ENCODE measurements at places on chromosomes 13 and 19.

DNA sequence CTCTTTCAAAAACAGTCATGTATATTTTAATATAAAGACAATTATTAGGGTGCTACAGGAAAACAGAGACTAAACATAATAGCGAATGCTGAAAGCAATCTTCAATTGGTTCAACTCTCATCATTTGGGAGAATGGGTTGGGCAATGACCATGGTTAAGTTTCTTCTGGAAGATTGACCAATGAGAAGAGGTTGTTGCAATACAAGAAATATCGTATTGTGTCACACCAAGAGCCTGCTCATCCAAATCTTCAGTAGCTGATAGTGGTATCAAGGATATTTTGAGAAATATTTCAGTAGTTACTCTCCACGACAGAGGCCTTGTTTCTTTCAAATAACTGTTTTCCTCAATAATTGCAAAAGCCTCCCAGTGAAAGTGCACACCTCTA, 83.0 kb upstream of the FNDC3A start:
- no peak for DNase-seq

GRCh38 chr13:41458187-41458760, 924 bp downstream of the RGCC start:
- no peak for DNase-seq

- no peak for DNase-seq
These were observed 11.6 kb upstream of the CLDN10 start for GRCh38 chr13:95540888-95541287.

DNA sequence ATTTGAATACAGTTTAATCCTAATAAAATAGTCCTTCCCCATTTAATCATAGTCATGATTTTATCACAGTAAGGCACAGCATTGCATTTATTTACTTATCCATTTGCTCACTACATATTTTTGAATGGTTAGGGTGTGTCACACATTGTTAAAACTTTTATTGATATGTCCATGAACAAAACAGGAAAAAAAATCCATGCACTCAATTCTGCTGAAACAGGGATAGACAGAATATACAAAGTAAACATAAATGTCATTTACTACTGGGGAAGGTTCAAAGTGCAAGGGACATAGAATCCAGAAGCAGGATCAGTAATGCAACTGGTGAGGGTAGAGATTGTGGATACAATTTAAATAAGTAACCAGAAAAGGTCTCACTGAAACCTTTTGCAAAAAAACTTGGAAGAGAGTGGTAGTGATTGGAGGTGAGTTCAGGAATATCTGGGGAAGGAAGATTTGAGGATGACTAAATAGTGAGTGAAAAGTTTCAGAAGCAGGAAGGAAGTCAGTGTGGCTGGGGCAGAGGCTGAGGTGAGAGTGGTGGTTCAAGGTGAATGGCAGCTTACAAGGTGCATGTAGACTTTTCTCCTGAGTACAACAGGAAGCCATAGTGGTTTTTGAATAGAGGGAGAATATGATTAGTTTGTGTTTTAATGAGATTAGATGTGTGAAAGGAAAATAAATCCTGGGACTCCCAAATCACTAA, 387.2 kb upstream of the ATXN8OS start:
- no peak for DNase-seq

DNA sequence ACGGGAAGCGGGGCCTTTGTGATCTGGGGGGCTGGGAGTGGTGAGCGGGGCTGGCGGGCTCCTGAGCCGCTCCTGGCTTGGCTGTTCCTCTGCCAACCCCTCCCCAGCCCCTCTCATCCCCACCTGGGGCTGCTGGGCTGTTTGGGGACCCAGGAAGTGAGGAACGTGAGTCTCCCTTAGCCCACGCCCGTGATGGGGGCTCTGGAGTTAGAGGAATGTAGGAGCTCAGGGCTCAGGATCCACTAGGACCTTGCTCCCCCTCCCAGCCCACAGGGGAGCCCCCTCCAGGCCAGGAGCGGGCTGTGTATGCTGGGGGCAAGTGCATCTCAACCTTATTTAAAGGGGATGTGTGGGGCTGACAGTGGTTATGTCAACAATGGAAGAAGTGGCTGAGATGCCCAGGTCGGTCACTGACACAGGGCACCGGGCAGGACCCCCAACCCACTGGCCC, 134.1 kb downstream of the URI1 start:
- DNase-seq, result no peak

GRCh38 chr19:28862238-28862637, 350.7 kb downstream of the UQCRFS1 start:
- DNase-seq, result no peak

- no peak for DNase-seq
These were observed 633 bp downstream of the SPHK2 start for GRCh38 chr19:48619692-48620585.

DNA sequence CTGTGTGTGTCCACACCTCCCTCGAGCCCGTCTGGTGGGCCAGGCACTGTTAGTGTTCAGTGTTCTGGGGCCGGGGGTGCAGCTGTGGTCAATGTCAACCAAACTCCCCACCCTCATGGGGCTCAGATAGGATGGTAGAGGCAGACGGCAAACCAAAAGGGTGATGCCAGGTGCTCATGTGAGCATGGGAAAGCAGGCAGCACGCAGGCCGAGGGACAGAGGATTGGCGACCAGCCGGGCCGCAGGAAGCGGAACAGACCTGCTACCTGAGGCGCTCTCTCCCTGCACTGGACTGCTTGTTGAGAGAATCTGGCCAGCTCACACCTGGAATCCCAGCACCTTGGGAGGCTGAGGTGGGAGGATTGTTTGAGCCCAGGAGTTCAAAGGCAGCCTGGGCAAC, 29.1 kb downstream of the DHX34 start:
- no peak for DNase-seq

- no peak for DNase-seq
These were observed 1546.2 kb downstream of the OLFM4 start for GRCh38 chr13:54574791-54575190.

DNA sequence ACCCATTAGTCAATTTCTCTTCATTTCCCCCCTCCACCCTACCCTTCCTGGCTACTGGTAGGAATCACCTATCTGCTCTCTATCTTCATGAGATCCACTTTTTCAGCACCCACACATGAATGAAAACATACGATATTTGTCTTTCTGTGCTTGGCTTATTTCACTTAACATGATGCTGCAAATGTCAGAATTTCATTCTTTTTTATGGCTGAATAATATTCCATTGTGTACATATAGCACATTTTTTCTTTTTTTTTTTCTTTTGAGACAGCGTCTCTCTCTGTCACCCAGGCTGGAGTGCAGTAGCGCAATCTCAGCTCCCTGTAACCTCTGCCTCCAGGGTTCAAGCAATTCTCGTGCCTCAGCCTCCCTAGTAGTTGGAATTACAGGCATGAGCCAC, 9.9 kb upstream of the CALM3 start:
- no peak for DNase-seq

DNA sequence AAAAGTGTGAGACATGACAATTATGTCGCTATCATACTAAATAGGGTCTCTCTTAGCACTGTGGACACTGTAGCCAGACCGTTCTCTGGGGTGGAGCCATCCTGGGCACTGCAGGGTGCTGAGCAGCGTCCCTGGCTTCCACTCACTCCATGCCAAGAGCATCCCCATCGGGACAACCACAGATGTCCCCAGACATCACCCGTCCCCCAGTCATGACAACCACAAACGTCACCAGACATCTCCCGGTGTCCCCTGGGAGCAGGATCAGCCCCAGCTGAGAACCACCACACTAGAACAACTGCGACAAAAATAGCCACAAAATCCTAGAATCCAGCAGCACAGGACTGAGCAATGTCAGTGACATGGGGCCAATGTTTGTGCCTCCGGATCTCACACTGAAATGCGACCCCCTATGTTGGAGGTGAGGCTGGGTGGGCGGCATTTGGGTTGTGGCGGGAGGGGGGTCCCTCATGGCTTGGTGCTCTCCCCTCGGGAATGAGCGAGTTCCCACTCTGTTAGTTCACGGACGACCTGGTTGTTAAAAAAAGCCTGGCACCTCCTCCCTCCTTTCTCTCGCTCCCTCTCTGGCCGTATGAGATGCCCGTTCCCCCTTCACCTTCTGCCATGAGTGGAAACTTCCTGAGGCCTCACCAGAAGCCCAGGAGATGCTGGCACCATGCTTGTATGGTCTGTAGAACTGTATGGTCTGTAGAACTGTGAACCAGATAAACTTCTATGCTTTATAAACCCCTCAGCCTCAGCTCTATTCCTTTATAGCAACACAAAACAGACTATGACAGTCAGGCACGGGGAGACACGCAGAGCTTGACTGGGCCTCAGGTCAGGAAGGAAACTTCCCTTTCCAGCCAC, 93.9 kb downstream of the GADD45B start:
- DNase-seq, result peak; percentile 41

DNA sequence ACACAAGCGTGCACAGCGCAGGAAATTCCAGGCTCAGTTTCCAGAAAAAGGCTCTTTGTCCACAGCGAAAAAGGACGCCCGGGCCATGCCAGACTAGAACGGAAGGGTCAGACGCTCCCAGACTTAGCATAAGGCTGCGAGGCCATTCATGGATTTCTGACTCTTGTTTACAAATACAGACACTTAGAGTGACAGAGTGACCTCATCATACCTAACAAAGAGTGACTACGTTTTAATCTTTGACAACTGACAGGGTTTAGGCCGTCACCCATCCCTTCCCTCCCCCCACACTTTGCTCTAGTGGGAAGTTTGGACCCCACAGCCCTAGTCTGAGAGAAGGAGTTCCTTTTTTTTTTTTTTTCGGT, 418 bp upstream of the ZNF709 start:
- no peak for DNase-seq

DNA sequence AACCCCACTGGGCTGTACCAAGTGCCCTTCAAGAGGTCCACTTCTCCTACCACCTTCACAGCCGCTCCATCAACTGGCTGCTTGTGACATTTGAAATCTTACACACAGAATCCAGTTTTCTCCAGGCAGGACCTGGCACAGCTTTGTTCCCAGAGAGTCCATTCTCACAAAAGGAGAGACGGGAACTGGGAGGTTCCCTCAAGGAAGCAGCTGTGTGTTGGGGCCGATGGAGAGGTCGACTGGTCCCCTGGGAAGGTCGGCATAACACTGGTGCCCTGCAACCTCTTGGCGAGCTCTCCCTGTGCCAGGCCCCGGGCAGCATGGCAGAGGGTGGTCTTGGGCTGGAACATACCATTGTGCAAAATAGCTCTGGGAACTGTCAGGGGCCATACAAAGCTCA, 21.5 kb downstream of the ELL start:
- DNase-seq, result no peak

DNA sequence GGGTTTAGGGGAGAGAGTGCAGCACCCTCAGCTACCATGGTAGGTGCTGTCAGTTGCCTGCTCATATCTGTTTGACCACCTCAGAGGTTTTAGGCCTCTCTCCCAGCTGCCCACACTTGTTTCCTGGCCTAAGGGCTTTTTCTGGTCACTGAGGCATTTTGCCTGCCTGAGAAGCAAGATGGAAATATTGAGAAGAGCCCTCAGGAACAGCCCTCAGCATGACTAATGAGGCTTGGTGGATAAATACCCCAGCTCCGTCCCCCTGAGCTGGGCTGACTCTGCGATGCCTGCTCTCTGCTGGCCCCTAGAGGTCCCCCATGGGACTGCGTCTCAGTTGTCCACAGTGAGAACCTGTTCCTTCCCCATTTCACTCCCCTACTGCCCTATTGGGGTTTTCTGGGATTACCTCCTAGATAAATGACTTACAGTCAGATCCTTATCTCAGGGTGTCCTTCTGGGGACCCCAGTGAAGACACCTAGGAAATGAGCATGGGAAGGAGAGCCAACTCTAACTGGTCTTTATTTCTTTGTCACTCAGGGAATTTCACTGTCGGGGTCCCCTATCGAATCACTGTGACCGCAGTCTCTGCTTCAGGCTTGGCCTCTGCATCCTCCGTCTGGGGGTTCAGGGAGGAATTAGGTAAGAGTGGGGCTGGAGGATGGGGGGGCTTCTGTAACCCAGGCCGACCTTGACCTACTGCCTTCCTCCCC, 13.3 kb downstream of the PALM3 start:
- peak; percentile 67 for DNase-seq

GRCh38 chr19:16339361-16339725, 14.7 kb downstream of the KLF2 start:
- DNase-seq, result no peak

GRCh38 chr13:100196375-100196774, 107.5 kb downstream of the PCCA start:
- no peak for DNase-seq

DNA sequence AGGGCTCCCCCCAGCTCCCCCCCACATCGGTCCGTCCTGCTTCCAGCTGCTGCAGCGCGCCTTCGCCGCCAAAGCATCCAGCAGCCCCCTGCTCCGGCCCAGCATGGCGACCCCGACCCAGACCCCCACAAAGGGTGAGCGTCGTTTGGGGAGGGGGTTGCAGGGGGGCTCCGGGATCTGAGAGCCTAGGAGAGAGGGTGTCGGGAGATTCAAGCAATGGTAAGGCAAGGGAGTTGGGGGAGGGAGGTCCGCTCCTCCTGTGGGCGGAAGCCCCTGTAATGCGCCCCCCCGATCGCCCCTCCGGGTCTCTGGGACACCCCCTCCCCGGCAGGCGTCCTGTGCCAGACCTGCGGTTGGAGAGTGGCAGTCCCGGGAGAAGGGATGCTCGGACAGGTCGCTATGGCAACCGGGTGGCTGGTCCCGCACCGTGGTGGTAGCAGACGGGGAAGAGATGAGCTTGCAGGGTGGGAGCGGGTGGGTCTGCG, at the start of gene FXYD7:
Gene FXYD7, plus strand, starts transcription at position 25 of the 485 bp plus-strand sequence. Its CDS starts 79 bp downstream, at position 104.
- DNase-seq, result no peak

DNA sequence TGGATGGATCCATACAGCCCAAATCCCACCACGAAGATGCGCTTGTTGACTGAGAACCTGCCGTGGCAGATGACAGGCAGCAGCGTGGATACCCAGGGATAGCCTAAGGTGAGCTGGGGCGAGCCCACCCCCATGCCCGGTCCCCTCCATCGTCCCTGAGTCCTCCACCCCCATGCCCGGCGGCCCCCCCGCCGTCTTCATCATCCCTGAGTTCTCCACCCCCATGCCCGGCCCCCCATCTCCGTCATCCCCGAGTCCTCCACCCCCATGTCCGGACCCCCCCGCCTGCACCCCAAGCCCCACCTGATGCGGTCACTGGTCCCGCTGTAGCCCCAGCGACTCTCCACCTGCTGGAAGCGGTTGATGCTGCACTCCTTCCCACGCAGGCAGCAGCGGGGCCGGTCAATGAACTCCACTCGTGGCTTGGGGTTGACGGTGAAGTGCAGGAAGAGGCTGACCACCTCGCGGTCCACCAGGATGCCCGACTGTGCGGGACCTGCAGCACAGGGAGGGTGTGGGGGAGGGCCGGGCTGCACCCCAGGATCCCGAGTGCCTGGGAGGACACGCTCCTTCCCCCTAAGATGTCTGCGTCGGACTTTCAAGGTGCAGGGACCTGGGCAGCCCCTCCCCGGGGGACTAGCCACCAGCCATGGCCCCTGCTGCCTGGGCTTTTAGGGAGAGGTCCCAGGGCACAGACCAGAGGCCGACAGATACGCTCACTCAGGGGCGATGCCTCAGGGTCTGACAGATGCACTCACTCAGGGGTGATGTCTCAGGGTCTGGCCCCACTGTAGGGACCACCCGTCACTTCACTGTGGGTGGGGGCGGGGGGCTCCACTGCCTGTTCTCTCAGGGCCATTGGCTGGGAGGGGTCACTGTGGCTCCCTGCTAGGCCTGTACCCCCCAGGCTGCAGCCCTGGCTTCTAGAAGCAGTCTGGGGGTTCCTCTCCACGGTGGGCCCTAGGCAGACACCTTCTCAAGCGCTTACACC, 28.0 kb downstream of the BTBD2 start:
- no peak for DNase-seq
